ENCODE measurements at places on chromosomes 3 and 15.

DNA sequence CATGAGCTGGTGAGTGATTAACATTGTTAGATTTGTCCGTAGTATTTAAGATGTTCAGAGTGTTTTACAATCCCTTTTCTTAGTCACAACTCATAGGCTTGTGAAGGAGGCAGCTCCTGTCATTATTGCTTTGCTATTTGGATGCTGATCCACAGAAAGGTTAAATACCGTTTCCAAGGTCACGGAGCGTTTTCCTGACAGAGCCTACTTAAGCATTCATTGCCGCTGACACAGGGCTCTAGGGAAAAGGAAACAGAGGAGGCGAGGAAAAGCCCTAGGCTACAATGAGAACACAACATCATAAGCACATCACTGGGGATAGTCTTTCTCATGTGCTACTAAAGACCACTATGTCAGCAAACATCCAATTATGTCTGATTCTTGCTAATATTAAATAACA lies 38.5 kb upstream of the CPB1 start:
- no peak for DNase-seq

- no peak for DNase-seq
Measured at GRCh38 chr3:126995926-126996512, 13.1 kb downstream of the PLXNA1 start.

- no peak for DNase-seq
Measured at GRCh38 chr3:33139996-33140395, 26.2 kb downstream of the CRTAP start.

- DNase-seq: no peak
Measured at GRCh38 chr3:88291486-88291885, 141.7 kb downstream of the C3orf38 start.

- no peak for DNase-seq
Measured at GRCh38 chr15:59317211-59317610, 55.5 kb downstream of the MYO1E start.

GRCh38 chr15:71458089-71458660 lies 342.9 kb downstream of the THSD4 start:
- DNase-seq: no peak

GRCh38 chr3:186844908-186845307 lies 2.4 kb downstream of the ADIPOQ start:
- no peak for DNase-seq

DNA sequence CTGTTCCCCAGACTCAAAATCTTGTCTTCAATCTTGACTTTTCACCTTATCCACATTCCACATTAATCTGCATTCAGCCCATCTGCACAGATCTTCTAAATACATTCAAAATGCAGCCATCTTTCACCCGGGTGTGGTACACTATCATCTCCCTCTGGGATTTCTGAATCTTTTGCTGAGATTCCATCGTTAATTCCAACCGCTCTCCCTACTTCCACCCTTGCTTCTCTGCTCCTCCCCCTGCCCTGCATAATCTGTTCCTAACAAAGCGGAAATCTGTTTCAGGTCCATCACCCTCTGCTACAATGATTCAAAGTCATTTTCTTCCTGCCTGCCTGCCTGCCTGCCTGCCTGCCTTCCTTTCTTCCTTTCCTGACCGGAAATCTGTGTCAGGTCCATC lies 7.9 kb upstream of the GOLGA8B start:
- no peak for DNase-seq

DNA sequence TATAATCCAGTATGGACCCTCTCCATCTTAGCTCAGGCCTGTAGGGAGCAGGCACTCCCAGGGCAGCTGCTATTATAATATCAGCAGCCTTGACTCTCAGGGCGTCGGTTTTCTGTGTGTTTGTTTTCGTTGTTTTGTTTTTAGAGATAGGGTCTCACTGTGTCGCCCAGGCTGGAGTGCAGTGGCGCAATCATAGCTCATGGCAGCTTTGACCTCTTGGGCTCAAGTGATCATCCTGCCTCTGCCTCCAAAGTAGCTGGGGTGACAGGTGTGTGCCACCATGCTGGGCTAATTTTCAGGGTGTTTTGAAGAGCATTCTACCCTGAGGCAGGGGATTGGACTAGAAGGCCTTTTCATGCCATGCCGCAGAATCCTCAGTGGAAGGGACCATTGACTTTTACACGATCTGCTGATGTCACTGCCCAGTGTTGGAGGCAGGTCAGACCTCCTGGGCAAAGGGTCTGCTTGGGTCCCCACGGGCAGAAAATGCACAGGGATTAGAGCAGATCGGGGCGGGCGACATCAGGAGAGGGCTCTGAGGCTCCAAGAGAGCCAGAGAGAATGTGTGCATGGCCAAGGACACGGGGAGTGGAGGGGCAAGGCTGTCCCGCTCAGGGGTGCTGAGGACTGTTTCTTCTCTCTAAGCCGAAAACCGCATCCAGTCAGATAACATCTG lies 7.8 kb downstream of the MELTF start:
- peak; percentile 11 for DNase-seq

DNA sequence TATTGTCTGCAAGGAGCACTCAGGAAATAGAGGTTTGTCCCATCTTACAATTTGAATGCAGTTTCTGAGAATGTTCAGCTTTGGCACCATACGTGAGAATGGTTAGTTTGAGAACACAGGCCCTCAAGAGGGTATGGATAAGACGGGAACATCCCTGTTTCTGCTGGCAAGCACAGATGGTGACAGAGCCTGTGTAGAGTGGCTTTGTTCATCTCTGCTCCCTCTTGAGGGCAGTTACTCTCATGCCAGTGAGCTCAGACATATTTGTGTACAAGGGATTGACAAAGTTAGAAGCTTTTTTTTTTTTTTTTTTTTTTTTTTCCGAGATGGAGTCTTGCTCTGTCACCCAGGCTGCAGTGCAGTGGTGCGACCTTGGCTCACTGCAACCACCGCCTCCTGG lies 71.5 kb upstream of the FILIP1L start:
- no peak for DNase-seq

- DNase-seq: no peak
Measured at GRCh38 chr3:171277456-171278298, 182.5 kb downstream of the TNIK start.

- DNase-seq: no peak
Measured at GRCh38 chr15:93241696-93242585, 152.9 kb upstream of the RGMA start.

DNA sequence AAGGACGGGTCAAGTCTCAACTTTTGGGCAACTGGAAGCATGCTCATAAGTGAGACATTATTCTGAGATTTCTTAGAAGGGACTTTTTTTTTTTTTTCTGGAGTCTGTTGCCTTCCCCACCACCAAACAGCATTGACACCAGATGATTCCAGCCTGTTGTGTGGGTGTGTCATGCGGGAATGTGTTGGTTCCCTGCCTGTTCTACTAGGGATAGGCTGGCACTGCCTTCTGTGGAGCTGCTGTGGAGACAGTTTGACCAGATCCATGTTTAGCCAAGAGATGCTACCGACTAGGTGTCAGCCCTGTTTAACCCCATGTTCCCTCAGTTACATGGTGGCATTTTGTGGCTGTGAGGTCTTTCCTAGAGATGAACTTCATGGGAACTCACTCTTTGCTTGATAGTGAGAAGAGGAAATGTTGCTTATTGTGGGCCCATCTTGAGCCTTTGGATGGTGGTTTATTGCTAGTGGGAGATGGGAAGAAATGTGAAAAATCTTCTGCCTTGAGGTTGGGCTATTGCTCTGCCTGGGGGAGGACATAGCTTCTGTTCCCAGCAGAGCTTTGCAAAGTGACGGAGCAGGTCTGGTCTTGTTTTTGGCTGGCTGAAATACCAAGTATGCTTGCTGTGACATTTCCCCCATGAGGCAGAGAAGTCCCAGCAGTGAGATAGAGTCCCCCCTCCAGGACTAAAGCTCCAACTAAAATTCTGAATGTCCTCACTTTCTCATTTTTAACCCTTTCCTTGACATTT lies 31.3 kb downstream of the TRAK1 start:
- no peak for DNase-seq

DNA sequence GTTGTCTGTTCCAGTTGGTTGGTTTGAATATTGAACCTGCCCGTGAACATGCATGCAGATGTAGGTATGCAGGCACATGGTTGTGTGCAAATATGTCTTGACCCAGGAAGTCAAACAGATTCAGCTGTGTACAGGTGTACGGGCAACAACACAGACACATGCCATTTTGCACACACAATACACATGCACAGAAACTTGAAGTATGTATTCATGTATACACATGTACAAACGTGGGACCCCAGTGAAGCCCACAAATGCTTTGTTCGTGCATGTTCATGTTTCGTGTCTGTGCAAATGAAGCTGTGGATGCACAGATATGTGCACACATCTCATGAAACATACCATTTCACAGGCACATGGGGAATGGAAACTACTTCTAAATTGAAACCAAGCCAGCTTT lies 30.7 kb downstream of the IDH3A start:
- DNase-seq: no peak

DNA sequence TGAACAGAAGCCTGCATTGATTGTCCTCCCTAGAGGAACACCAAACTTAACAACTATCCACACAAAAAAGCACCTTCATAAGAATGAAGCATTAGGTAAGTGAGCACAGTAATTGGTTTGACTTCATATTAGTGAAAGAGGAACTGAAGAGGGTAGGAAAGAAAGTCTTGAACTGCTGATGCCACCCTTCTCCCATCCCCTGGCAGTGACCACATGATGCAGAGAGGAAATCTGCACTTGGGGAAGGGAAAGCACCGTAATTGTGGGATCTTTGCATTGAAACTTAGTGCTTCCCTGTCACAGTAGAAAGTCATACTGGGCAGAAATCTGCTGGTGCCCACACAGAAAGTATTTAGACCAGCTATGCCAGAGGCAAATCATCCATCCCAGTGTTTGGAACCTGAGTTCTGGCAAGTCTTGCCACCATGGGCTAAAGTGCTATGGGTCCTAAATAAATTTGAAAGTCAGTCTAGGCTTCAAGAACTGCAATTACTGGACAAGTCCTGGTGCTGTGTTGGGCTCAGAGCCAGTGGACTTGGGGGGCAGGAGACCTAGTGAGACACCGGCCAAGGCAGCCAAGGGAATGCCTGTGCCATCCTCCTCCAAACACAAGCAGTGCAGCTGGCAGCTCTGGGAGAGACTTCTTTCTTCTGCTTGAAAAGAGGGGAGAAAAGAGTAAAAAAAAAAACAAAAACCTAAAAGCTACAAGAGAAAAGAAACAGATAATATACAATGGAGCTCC lies 63.6 kb downstream of the SLC15A2 start:
- DNase-seq: no peak

DNA sequence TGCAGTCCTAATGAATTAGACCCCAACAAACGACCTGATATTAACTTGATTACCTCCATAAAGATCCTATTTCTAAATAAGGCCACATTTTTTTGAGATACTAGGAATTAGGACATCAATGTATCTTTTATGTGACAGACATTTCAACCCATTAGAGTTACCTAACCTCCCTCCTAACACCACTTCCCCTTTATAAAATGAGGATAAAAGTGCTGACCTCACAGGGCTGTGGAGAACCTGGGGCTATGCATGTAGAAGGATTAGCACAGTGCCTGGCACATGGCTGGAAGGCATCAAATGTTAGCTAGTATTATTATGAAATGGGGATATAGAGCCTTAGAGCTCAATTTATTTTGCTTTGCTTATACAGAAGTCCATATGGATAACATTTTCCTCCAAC lies 53.5 kb upstream of the LRRN1 start:
- no peak for DNase-seq

DNA sequence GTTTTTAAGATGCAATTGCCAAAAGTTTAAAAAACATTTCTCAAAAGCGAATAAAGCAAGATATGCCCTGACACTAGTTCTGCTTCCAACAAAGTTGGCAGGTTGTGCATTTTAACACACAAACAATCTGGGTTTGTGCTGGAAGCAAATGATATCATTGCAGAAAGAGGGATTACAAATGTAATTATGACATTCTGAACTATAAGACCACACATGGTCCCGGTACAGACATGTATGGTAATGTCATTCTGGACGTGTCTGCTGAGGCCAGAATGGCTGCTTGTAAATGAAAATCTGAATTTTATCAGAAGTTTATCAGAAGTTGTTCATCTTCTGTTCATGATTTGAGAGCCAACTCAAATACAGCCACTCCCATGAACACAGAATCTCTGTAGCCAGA lies 10.7 kb downstream of the TMC3 start:
- no peak for DNase-seq

DNA sequence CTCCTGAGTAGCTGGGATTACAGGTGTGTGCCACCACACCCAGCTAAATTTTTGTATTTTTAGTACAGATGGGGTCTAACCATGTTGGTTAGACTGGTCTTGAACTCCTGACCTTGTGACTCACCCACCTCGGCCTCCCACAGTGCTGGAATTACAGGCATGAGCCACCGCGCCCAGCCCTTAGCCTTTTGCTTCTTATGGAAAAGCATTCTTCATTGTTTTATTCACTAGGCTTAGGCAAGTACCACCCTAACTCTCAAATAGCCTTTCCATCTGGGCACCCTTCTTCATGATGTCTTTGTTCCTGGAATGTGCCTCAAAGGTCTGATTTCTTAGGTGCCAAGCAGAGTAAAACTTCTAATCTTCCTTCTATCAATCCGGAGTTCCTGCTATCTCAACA lies 641.8 kb downstream of the FHIT start:
- DNase-seq: no peak

DNA sequence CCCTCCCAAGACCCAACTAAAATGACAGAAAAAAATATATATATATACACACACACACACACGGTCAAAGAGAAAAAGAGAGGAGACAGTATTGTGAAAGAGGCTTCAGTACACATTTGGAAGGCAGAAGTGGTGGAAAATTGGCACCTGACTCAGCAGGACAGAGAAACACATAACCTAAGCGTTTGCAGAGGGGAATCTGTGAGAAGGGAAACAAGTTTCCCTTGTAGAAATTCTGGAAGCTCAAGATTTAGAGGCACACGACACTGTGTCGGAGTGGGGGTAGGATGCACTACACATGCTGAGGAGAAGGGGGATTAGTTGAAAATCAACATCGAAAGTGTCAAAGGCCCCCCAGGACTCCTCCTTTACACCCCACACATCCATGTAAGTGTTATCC lies 53.1 kb downstream of the PAK2 start:
- DNase-seq: no peak

DNA sequence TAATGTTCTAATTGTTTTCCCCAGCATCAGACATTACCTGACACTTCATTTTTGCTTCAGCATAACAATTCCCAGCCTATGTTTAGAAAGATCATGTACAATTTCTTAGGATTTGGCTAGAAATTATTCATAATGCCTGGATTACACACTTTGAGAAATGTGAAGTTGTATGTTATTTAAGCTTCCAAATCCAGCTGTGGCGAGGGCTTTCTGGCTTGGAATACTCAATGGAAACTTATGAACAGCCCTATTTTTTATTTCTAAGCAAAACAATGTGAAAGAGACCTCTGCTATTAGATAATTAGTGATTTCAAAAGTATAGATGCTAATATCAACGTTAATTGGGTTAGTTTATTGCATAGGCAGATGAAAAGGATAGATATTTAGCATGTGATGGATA lies 341.6 kb downstream of the ZNF385D start:
- DNase-seq: no peak
